ENCODE measurements at places on chromosomes 13 and 19. TPM values are rescaled to one million over a fixed set of nuclear protein-coding genes. Genes with fewer than 3 reads are reported as not detected.

CFAP97D2 gene
- not detected for total RNA-seq

CD37 gene
- total RNA-seq = 0.33 TPM

ZIM2 gene
- total RNA-seq = not detected

PRKCG gene
- total RNA-seq = 2.5 TPM

TGFBR3L gene
- total RNA-seq = 12.5 TPM

ZNF649 gene
- 4.3 TPM for total RNA-seq

KLK12 gene
- total RNA-seq = not detected

NLRP5 gene
- not detected for total RNA-seq

KIR3DL2 gene
- total RNA-seq = not detected

USHBP1 gene
- not detected for total RNA-seq

CDC42EP5 gene
- 7.1 TPM for total RNA-seq

PSG11 gene
- total RNA-seq = not detected

ATP4B gene
- not detected for total RNA-seq

ZNF563 gene
- 2.2 TPM for total RNA-seq

DNA sequence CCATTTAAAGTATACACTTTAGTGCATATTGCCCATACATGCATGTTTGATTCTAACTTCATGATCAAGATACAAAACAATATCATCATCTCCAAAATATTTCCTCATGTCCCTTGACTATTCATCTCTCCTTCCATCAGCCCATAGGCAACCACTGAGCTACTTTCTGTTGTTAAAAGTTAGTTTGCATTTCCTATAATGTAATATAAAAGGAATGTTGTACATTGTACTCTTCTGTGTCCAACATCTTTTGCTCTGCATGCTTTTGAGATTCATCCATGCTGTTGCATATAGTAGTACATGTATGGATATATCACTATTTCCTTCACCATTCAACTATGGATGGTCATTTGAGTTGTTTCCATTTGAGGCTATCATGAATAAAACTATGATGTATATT lies 74.7 kb downstream of the ITGBL1 start:
- DNase-seq = no peak

DNA sequence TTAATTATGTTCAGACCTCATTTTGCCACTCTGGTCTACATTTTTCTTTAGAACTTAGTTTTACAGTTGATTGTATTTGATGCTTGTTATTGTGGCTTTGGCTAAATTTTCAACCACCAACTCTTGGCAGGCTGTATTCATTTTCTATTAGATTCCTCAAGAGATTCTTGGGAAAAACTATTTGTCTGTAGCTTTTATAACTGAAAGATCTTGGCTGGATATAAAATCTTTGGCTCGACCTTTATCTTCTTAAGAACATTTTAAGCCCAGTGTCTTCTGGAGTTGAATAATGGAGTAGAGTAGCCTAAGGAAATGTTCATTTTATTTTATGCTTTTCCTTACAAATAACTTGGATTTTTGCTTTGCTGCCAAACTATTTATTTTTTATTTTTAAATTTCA lies 848.5 kb downstream of the PCDH17 start:
- no peak for DNase-seq

- DNase-seq = no peak
These were observed 4.0 kb upstream of the IGFL1 start for GRCh38 chr19:46225558-46226004.

DNA sequence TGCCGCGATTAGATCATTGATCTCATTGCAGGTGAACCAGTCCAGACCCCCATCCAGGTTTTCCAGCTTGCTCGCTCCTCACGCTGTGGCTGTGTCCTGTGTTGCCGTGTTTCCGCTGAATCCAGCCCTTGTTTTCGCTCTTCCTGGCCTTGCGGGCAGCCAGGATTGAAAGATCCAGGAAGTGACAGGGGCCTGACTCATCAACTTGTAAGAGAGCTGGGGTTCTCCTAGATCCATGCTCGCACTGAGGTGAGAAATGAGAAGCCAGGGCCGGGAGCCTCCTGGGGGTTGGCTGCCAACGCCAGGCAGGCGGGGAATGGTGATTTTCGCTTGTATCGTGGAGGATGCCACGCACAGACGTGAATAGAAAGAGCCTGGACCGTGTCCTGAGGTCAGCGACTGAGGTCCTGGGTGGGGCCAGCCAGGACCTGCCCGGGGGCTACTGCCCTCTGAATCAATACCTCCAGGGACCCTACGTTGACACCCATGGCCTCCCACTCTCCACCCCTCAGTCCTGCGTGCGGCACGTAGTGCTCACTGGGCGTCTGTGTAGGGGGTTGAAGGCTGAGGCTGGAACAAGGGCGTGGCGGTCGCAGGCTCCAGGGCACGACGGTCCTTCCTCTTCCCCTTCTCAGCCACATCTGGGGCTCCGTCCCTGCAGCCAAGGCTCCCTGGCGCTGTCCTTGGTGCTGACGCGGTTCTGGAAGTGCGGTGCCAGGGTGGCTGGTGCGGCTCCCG lies 7.3 kb upstream of the PTPRH start:
- DNase-seq = peak; percentile 99

DNA sequence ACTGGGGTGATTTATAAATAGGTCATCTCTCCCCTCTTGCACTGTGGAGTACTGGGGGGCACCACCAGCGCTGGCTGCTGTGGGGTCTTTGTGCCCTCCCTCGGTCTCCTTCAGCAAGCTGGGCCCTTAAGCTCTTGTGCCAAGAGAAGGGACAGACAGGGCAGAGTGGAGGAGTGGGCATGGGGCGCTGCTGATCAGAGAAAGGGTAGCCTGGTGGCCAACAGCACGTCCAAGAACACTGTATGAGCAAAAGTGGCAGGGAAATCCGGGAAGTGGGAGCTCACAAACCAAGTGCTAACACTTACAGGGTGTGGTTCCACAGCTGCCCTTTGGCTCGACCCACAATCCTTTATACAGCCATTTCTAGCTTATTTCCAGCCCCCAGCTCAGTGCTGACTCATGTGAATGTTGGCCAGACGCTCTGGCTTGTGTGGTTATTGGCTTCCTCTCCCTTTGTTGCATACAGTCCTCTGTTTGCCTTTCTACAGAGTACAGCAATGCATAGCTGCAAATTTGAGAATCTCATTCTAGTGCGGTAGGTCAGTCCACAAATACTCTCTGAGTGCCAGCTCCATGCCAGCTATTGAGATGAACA lies 298.8 kb downstream of the SHISA2 start:
- no peak for DNase-seq

GRCh38 chr13:45341799-45342500 lies 967 bp upstream of the TPT1 start:
- no peak for DNase-seq

DNA sequence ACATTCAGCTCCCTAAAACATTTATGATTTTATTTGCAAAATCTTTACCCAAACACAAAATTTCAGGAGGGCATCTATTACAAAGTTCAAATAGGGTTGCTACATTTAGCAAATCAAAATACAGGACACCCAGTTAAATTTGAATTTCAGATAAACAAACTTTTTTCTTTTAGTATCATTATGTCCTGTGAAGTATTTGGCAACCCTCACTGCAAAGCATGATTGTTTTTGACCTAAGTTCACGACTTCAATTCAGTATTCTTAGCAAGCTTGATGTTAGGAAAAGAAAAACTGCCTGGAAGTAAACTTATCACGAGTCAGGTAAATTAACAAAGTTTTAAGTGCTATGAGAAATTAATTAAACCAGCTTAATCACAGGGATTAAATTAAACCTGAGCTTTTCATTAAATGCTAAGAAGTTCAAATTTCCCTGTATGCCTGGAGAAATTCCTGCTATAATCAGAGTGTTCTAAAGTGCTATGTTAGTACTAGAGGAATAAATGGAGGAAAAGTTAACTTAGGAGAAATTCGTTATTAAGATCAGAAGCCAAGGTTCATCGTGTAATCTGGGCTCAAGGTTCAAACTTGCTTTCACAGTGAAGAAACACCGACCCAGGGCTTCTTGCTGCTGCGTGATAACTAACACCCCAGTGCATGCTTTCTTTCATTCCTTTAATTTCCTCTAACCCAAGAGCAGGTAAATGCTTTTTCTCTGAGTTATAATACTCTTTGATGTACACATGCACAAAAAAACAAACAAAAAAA lies 298.1 kb downstream of the FOXO1 start:
- DNase-seq = no peak

- peak; percentile 82 for DNase-seq
These were observed 23.5 kb downstream of the RHPN2 start for GRCh38 chr19:33040994-33041827.

GRCh38 chr19:38255383-38256014 lies 675 bp downstream of the PPP1R14A start:
- no peak for DNase-seq

GRCh38 chr13:43665388-43665787 lies 121.4 kb downstream of the ENOX1 start:
- DNase-seq = no peak

- no peak for DNase-seq
These were observed 12.3 kb downstream of the ATP7B start for GRCh38 chr13:51998723-51999509.

- DNase-seq = no peak
These were observed 8.6 kb upstream of the HIPK4 start for GRCh38 chr19:40398417-40399131.

DNA sequence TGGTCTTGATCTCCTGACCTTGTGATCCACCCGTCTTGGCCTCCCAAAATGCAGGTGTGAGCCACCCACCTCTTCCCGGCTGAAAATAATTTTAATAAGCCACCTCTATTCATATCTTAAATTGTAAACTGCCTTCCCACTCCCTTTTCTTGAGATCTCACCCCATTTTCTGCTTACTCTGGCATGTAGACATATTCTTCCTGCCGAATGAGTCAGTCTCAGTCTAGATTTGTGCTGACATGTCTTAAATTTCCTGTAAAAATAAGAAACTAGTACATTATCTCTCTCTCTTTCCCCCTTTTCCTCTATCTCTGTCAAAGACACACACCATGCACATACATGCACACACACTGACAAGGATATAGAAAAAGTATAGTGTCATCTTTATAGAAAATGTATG lies 60.9 kb downstream of the THSD1 start:
- DNase-seq = no peak

- DNase-seq = no peak
These were observed 341.1 kb downstream of the ENOX1 start for GRCh38 chr13:43445668-43446067.

GRCh38 chr19:50701367-50701985 lies 18.1 kb downstream of the SHANK1 start:
- DNase-seq = no peak

GRCh38 chr13:102944821-102945220 lies 99.0 kb downstream of the ERCC5 start:
- DNase-seq = no peak

- no peak for DNase-seq
These were observed 10.7 kb upstream of the CCDC124 start for GRCh38 chr19:17922138-17922537.

- no peak for DNase-seq
These were observed 838.8 kb downstream of the PCDH9 start for GRCh38 chr13:66391322-66391721.

- no peak for DNase-seq
These were observed 66.7 kb downstream of the FOXO1 start for GRCh38 chr13:40599747-40600146.

- no peak for DNase-seq
These were observed 4.3 kb downstream of the GDF15 start for GRCh38 chr19:18390065-18390907.

DNA sequence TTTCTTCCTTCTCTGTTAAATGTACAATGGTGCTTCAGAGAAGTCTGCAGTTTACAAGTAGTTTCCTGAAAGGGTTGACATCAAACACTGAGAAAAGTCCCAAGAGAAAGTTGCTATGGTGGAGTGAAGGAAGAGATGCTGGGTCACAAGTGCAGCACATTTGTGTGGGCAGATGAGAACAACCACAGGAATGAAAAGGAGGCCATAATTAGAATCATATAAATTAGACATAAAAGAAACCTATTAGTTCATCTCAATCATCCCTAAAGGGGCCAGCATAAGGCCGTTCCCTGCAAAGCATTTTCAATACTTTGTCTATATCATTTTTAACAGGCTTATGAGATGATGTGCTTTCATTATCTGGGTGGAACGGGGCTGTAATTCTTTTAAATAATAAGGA lies 359.2 kb downstream of the IRS2 start:
- DNase-seq = no peak

DNA sequence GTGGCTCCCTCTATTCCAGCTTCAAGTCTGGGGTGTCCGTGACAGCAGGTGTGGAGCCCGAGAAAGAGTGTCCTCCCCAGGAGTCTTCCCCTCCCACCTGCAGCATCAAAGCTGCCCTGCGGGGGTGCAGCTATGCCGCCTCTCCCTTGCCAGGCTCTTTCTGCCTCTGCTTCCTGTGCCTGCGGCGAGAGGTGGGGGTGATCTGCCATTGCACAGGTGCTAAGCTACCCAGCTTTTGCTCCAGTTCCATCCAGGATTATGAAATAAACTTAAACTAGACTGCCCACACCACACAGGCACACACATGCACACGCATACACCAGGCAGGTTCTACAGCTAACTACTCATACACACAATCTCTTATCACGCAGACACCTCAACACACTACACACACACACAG lies 104.7 kb upstream of the CLDN10 start:
- DNase-seq = no peak

GRCh38 chr13:90461398-90461797 lies 886.1 kb upstream of the MIR17HG start:
- no peak for DNase-seq

DNA sequence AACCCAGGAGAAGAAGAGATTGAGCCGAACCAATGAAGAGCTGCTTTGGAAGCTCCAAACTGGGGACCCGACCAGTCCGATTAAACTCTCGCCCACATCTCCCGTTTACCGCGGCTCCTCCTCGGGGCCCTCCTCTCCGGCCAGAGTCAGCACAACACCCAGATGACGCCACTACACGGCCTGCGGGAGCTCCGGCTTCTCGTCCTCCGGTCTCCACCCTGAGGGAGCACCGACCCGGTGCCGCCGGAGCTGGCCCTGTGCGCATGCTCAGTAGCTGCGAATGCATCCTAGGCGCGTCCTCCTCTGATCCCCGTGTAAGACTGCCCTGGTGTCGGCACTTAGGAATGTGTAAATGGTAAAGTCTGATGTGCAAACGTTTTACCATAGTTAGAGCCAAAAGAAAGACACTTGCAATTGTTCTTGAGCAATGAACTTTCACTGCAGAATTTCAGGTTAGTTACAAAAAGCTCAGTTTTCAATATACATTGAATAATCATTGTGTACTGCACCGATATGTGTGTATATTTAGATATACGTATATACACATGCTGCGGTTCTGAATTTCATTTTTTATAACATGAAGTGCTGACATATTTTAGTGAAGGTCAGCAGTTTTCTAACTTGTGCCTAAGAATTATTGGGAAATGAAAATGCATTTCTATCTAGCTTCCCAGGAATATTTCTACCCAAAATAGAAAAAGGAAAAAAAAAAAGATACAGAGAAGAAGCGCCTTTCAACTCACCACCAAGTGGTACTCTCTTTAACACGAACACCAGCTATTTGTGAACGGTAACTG lies 92.2 kb downstream of the SLC7A1 start:
- DNase-seq = no peak

DNA sequence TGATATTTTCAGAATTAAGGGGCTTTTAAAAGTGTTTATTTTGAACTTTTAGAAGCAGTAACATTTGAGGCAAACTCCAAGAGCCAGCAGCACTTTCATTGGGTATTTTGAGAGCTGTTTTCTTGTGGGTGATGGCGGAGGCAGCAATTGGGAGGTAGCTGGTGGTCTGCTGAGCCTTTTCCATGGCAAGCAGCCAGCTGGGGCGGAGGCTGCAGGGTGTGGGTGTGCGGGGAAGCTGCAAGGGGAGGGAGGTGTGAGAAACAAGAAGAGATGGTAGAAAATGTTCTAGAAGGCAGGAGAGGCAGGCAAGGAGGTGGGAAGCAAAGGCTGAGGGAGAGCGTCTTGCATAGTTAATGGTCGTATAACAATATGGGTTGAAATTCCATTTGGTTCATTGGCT lies 223.4 kb upstream of the HTR2A start:
- DNase-seq = no peak

- no peak for DNase-seq
These were observed 169.1 kb downstream of the KCTD12 start for GRCh38 chr13:76717092-76717491.
